ENCODE measurements at places on chromosomes 4 and X.

- DNase-seq: no peak
Measured at GRCh38 chr4:160810424-160810823, 1353.4 kb downstream of the FSTL5 start.

DNA sequence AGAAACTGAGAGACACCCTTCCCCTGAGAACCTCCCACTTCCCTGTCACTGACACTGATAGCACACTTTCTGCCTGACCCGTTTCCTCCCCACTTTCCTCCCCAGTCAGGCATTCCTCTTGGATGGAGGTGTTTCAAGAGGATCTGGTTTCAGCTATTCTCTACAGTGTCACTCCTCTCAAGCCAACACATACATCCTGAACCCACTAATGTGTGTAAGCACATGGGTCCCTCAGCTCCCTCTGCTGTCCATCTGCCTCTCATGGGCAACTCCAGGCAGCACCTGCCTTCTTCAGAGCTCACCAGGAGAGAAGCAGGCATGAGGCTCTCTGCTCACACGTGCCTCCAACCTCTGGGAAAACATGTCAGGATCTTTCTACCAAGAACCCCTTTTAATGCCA, 207.6 kb downstream of the NAF1 start:
- DNase-seq: no peak

DNA sequence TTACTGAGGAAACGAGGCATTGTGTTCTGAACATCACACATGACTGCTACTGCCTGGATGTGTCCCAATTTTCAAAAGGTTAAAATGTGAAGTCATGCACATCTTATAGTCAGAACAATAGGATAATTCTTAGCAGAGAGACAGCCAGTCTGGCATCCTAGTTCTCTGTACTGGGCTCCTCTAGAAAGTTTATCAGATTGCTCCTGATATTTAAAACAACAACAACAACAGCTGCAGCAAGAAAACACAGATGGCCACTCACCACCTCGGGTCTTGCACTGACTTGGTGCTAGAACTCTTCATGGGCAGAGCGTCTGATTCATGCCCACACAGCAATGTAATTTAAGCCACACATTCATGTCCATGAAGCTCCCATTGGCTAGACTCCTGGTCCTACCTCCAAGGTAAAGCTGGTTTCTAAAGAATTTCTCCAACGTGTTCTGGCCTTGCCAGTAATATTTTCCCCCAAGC, 33.3 kb upstream of the SLC2A9 start:
- DNase-seq: no peak

GRCh38 chr4:179695175-179695574, 2252.9 kb upstream of the AGA start:
- DNase-seq: no peak

DNA sequence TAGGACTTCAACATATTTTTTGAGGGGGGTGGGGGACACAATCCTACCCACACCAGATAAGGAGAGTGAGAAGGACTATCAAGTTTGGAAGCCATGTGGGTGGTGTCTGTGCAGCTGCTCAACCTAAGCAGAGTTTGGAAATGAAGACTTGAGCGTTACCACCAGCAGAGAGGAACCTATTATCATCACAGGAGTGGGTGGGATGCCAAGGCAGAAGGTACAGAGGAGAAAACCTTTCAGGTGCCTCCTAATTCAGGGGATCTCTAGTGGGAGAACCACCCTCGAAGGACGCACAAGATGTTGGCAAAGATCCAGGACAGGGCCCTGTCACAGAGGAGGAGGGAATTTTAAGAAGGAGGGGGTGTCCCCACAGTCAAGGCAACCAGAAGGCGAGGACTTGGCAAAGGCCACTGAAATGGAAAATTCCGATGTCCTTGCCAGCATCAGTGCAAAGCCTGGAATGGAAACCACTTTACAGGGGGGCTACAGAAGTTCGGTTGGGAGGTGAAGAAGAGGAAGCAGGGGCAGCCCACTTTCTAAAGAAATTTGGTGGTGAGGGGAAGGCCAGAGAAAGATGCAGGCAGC, 8.4 kb upstream of the GPM6B start:
- no peak for DNase-seq

- DNase-seq: no peak
Measured at GRCh38 chr4:28822163-28822562, 1898.0 kb upstream of the PCDH7 start.

DNA sequence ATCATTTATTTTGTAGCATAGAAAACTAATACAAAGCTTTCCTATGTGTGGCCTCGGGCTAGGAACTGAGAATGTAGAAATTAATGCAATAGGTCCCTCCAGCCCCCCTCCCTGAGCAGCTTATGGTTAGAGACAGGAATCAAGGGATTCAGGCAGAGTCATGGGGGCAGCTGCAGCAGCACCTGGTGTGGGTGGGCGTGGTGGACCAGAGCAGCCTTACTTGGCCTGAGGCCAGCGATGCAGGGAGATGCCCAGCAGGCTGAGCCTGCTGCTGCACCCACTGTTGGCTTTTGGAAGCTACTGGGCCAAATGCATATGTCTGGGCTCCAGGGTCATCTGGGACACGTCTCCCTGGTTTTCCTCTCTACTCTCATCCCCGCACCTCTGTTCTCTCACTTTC, 74.0 kb downstream of the STK32B start:
- no peak for DNase-seq

DNA sequence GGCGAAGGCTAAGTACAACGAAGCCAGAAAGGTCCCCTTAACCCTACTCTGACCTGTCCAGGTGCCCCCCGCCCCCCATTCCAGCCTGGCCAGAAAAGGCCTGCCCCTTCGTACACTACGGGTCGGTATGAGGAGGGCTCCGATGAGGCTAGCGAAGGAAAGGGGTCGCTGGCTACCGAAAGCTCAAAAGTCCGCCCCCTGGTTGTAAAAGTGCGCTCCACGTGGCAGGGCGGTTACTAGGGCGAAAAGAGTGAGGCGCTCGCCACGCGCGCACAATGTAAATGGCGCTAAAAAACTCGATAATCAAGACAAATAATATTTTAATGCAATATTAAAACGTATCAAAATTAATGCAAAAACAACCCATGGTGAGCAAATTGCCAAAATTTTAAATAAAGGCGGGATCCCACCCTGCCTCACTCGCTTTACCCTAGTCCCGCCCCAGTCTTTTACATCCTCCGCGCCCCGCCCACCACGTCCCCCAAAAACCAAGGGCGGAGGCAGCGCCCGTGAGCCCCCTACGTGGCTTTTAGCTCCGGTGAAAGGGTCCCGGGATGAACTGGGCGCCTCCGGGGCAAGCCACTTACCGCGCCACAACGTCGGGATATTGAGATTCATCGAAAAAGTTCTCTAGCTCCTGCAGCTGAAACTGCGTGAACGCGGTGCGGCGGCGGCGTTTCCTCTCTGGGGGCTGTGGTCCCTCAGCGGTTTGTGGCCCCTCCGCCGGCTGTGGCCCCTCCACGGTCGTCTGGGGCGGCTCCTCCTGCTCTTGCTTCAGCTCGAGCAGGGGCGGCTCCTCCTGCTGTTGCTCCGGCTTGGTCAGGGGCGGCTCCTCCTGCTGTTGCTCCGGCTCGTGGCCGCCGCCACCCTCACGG, 929 bp downstream of the ESX1 start:
- DNase-seq: no peak

DNA sequence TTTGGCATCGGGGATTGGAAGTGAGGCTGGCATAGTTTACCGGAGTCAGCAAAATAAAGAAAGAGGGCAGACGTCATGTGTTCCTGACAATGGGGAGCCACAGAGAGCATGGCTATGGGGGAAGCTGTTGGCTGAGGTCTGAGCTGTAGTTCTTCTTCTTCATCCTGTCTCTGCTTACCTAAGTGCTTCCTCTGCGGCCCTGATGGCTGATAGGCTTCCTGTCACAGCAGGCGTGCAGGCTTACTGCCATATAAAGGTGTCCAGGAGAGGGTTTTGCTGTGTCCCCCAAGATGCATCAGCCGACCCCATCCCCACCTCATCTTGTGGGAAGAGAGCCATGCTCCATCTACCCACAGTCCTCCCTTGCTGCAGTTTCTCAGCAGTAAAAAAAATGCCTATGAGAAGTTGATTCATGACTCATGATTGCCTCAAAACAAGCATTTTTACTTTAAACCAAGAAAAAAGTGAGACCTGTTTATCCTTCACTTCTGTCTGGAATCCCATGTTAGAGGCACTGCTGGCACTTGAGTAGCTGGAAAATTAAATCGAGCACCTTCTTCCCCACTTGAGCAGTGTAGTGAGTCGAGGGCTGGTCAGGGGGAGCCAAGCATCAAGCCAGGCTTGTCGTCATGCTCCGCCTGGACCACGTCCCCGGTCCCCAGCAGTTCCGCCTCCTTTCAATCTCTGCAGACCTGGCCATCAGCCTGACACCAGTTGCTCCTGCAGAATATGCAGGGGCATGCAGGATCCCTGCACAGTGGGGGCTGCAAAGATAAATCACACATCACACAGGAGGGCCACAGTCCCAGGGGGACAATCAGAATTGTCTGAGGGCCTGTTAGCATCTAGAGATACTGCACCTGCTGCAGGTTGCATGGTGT, 237.8 kb downstream of the EVC2 start:
- no peak for DNase-seq

GRCh38 chrX:39212456-39212855, 411.2 kb downstream of the MID1IP1 start:
- no peak for DNase-seq

DNA sequence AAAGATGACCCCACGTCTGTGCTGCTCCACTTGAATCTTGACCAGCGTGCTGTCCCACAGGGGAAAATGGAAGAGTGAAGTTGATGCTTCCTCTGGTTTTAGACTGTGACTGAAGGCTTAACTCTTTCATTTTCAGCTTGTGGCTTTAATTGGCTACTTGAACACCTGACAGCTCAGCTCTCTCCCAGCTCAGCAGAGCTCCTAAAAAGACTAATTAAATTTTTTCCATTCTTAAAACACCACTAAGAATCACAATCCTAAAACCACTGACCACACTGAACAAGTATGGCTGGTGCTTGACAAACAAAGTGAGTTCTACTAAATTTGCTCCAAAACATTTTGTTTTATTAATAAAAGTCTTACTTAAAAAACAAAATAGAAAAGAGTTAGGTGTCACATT, 71.7 kb downstream of the SRPX start:
- no peak for DNase-seq

- DNase-seq: no peak
Measured at GRCh38 chrX:3690140-3690539, 23.3 kb downstream of the PRKX start.

DNA sequence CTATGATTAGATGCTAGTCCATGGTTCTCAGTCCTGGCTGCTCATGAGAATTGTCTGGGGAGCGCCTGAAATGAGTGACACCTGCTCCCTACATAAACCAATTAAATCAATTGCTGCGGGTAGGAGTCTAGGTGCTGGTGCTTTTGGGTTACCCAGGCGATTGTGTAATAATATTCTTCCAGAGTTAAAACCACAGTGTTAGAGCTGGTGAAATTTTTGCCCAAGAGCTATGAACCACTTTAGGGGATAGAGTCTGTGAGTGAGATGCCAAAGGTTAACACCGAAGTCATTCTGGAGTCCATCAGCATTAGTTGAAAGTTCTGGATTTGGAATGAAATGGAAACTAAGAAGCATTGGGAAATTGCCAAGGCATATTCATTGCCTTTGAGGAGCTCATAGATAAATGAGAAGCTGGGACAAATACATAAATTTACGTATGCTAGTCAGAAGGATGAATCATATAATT, 15.3 kb downstream of the PDK3 start:
- DNase-seq: no peak

DNA sequence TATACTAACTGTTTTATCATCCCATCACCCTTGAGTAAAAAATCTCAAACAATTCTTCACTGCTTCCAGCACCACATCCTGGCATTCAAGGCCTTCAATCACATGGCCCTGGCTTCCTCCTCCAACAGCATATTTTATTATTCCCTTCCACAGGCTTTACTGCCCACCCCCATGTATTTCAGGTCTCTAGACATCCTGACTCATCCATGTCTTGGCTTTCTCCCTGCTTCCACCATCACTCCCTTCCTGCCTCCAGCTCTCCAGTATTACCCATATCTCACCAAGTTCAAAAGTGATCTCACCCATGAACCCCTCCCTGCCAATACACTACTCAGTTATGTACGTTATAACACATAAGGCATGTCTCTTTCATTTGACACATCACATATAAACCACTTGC, 34.7 kb upstream of the PLAC1 start:
- DNase-seq: no peak

GRCh38 chrX:16754019-16754418, 32.2 kb upstream of the TXLNG start:
- DNase-seq: no peak

DNA sequence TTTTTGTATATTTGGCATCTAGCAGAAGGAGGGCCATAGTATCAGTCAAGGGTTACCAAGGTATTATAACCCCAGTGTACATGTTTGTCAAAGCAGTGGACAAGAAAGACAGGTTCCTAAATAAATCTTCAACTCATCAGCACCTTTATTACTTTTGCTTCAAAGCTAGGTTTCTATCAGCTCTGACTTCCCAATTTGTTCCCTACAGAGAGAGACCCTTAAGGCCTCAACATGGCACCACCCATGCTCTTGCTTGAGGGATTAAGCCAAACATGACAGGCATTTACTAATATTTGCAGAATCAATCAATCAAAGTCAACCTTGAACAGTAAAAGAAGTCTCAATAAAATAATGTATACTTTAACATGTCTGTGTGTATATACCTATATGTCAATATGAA, 9.4 kb downstream of the TBCK start:
- DNase-seq: no peak

DNA sequence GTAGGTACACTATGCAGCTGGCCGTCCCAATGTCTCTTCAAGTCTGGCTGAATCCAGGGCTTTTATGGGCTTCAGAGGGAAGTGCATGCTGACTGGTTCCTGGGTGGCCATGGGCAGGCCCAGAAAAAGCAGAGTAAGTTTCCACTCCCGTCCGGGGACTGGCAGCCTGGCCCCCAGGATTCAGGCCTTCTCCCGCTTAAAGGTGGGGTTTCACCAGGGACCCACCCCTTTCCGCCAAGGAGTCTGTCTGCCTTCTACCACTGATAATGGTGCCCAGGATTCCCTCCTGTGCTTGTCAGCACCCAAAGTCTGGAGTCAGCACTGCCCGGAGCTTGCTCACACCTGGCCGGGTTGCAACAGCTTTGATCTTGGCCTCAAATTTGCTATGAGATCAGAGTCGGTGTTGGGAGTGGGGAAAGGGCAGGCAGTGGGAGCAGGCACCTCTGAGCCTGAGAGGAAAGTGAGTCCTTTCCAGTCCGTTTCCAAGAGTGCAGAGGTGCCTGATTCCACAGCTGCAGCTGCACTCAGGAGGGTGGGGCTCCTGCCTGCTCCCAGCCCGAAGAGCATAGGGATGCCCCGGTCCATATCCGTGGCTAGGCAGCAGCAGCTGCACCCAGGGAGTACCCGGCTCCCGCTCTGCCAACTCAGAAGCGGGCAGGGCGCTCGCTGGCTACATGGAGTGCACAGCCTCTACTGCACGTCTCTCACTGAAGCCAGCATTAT, 1344.3 kb upstream of the ADGRL3 start:
- DNase-seq: no peak

Measured in activated CD8-positive, alpha-beta memory T cell treated with anti-CD3 and anti-CD28 coated beads for 24 hours (primary cell).